Stimulated activated CD4-positive, alpha-beta T cell treated with anti-CD3 and anti-CD28 coated beads, Interleukin-12 subunit alpha, Interleukin-12 subunit beta, amount 100 ng/mL, for 24 hours (primary cell): ENCODE measurements at places on chromosomes 16 and 17.

- DNase-seq: no peak
These were observed 92.2 kb upstream of the CIBAR2 start for GRCh38 chr16:85204242-85205010.

- no peak for DNase-seq
These were observed 14.5 kb upstream of the RPL13 start for GRCh38 chr16:89545831-89546574.

GRCh38 chr16:9091867-9092281 lies 430 bp downstream of the HAPSTR1 start:
- DNase-seq: no peak

DNA sequence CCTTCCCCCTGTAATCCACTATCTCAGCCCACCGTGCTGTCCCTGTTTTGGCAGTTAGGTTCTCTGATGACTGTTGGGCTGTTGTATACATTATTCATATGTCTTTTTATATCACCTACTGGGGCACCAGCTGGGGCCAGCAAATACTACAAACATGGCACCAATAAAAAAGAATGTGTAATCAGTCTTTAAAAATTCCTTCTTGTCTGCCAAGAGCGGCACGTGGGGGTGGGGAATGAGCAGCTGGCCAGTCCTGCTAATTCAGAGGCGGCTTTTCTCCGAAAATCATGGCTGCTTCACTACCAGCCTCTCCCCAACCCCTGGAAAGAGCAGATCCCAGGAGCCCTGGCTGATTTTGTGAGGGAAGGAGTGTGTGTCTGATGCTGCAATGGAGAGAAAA lies 77.7 kb upstream of the EEF2KMT start:
- no peak for DNase-seq

- DNase-seq: no peak
These were observed 104.4 kb downstream of the CMIP start for GRCh38 chr16:81548876-81549546.

- DNase-seq: no peak
These were observed 21.2 kb downstream of the CLEC16A start for GRCh38 chr16:10965440-10966061.

GRCh38 chr17:1412185-1413110 lies 12.4 kb upstream of the YWHAE start:
- DNase-seq: no peak

GRCh38 chr16:53966821-53967571 lies 263.0 kb downstream of the FTO start:
- no peak for DNase-seq

DNA sequence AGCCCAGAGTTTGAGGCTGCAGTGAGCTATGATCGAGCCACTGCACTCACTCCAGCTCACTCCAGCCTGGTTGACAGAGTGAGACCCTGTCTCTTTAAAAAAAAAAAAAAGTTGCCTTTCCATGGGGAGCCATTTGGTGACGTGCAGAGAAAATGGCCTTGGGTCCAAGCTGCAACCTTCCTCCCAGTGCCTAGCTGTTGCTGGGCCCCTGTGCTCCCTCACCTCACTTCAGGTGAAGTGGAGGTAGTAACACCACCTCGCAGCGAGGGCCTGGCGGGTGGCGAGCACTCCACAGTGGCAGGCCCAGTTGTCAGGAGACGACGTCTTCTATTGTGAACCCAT lies 17.4 kb downstream of the SYT17 start:
- no peak for DNase-seq

- no peak for DNase-seq
These were observed 5.5 kb upstream of the SECTM1 start for GRCh38 chr17:82338858-82339633.

- DNase-seq: no peak
These were observed 171.7 kb downstream of the C16orf95 start for GRCh38 chr16:87145181-87146176.
